CD4-positive, alpha-beta T cell (primary cell): ENCODE measurements at places on chromosomes 1 and 21. TPM values are rescaled to one million over a fixed set of nuclear protein-coding genes. Genes with fewer than 3 reads are reported as not detected.

Gene TIAM1
- 39.6 TPM for total RNA-seq

Gene LCE2B
- total RNA-seq: not detected

DNA sequence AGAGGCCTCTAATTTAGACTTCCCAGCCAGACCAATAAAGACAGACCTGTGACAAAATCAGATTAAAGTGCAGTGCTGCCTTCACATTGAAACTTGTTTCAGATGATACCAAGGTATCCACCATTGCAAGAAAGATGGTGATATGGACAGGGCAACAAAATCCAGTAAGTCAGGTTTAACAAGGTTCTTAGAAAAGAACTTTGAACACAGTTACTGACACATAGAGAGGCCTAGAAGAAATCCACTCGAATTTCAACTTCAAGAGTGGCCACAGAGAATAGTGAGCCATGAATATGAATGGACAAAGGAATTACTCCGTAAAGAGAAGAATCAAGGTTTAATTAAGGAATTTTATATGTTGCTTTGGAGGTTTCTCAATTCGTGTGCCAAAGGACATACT lies 230.4 kb downstream of the KCNT2 start:
- no peaks in the 10 kb centered on the region for H3K27me3 ChIP-seq
- no peak for DNase-seq
- H3K4me3 ChIP-seq: no peak overlapping the region
- H3K27ac ChIP-seq: no peak overlapping the region
- no peaks in the 10 kb centered on the region for H3K36me3 ChIP-seq

DNA sequence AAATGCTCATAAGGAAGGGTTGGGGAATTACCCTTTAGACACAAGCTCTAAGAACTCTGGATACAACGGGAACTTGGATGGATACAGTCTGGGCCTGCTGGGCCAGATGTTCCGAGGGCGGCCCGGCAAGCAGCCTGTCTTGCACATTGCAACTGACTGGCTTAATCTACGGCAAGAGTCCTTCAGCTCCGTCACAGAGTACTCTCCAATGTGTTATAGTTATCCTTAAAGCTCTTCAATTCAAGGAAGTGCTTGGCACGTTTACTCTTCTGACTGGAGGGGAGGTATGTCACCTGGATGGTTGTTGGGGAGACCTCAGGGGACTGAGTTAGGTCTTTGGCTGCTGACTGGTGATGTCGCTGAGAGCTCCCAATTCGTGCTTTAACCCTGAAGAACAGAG lies 1.1 kb upstream of the CFAP141 start:
- H3K4me3 ChIP-seq: no peak overlapping the region
- no peak for DNase-seq
- H3K4me1 ChIP-seq: no peaks in the 10 kb centered on the region
- H3K27ac ChIP-seq: no peak overlapping the region
- no peaks in the 10 kb centered on the region for H3K27me3 ChIP-seq
